ENCODE measurements at places on chromosomes 1 and 21. TPM values are rescaled to one million over a fixed set of nuclear protein-coding genes. Genes with fewer than 3 reads are reported as not detected.

Gene RPTN
- total RNA-seq = not detected

Gene ACTN2
- 14.2 TPM for total RNA-seq

Gene VPS26C
- 47.3 TPM for total RNA-seq

Gene S100A2
- 26.2 TPM for total RNA-seq

Gene POU3F1
- total RNA-seq = 0.32 TPM

Gene DMBX1
- not detected for total RNA-seq

Gene FCGR3B
- total RNA-seq = 1.2 TPM

Gene OR2M3
- total RNA-seq = not detected

Gene GJB3
- 2.2 TPM for total RNA-seq

Gene RXFP4
- total RNA-seq = not detected

Gene KLHDC7A
- 3.3 TPM for total RNA-seq

Gene CLDN17
- total RNA-seq = not detected

Gene POGK
- 32.7 TPM for total RNA-seq

Gene PAX7
- 0.95 TPM for total RNA-seq

Gene OR10K1
- not detected for total RNA-seq

Gene TCP10L
- 0.53 TPM for total RNA-seq

Gene PTGER3
- 36.0 TPM for total RNA-seq

Gene C2CD4D
- total RNA-seq = not detected

Gene WDTC1
- 16.5 TPM for total RNA-seq

Gene KRTAP22-1
- total RNA-seq = not detected

- DNase-seq = no peak
Observed at GRCh38 chr1:231011963-231012362, 28.1 kb downstream of the FAM89A start.

- DNase-seq = no peak
Observed at GRCh38 chr1:21775985-21776562, 6.9 kb downstream of the USP48 start.

DNA sequence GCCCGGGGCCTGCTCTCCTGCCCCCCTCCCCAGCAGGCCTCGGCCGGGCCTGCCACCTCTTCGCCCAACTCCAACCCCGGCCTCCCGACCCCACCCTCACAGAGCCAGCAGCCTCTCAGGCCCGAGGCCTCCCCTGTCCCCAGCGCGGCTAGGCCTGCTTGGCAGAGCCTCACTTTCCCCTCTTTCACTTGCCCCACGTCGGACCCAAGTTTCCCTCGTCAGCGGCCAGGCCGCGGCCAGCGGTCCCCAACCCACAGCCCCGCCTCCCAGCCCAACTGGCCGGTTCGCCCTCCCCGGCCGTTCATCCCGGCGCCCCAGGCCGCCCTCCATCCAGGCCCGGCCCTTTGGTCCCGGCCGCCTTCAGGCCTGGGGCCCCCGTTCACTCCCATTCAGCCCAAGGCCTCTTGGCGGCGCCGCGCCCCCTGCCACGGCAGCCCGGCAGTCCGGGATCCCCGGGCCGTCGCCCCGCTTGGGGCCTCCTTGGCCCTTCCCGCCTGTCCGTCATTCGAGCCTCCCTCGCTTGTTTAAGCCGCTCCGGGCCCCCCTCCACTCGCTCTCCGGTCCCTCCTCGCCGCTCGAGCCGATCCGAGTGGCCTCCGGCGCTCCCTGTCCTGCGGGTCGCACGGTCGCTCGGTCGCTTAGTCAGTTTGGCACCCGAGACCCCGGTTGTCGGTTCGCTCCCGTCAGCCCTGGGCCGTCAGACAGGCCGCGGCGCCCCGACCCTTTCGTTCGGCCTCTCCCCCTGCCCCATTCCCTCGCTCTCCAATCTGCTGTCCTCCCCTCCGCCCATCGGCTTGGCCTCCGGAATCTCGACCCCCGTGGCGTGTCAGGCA is 1.4 kb downstream of the LRRC41 start:
- DNase-seq = no peak

GRCh38 chr1:5819391-5820025 is 172.7 kb downstream of the NPHP4 start:
- no peak for DNase-seq

DNA sequence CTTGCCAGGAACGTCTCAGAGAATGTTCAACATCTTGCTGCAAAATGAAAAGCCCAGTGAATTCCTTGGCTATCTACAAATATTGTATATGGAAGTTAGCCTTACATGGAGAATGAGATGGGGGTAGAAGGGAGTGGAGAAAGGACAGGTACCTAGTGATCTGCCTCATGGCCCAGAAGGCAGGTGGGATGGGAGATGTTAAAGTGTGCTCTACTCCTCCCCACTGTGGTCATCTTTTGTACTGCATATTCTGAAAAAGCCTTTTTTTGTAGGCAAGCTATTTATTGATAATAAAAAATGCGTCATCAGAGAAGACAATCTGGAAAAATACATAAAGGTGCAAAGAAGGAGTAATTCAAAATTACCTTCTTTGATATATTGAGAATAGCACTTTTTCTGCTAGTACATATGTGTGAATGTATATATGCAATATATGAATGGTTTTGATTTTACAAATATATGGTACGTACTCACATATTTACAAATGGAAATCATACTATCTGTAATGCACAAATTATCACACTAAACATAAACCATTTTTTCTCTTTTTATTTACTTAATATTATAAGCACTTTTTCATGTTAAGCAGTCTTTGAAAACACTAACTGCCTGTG is 19.1 kb upstream of the SLC5A9 start:
- DNase-seq = no peak

GRCh38 chr1:177238967-177239366 is 68.2 kb downstream of the BRINP2 start:
- no peak for DNase-seq

- DNase-seq = no peak
Observed at GRCh38 chr1:184945029-184945428, 29.3 kb downstream of the NIBAN1 start.

- no peak for DNase-seq
Observed at GRCh38 chr1:161226759-161227158, 899 bp downstream of the TOMM40L start.

GRCh38 chr1:193262661-193263060 is 76.2 kb upstream of the B3GALT2 start:
- DNase-seq = no peak

GRCh38 chr1:13730751-13731482 is 30.9 kb downstream of the PRDM2 start:
- no peak for DNase-seq

DNA sequence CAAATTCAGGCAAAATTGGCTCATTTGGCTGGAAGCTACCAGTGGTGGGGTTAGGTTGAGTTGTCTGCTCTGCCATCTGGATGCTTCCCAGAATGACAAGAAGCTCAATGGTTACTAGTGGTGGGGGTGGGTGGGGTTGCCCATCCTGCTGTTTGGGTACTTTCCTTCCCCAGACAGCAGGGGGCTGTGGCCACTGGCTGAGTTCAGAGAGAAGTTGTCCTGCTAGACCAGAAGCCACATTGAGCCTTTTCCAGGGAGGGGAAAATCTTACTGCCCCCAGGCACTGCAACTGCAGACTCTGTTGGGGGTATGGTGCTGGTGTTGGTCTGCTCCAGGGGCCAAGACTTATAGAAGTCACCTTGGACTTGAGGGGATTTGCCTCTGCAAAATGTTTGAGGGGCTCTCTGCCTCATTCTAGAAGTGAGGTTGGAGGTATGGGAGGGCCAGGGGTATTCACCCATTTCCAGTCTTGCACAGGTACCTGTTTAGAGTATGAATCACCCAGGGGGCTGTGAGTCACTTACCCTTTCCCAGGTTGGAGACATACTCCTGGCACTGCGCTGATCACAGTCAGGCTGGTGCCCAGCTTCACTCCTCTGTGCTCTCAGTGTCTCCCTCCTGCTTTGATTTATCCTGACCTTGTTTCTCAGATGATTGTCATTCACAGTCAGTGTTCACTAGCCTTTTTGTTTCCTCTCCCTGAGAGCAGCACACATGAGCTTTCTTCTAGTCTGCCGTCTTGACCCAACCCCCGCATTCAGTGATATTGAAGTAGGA is 89.1 kb upstream of the NEGR1 start:
- DNase-seq = no peak

DNA sequence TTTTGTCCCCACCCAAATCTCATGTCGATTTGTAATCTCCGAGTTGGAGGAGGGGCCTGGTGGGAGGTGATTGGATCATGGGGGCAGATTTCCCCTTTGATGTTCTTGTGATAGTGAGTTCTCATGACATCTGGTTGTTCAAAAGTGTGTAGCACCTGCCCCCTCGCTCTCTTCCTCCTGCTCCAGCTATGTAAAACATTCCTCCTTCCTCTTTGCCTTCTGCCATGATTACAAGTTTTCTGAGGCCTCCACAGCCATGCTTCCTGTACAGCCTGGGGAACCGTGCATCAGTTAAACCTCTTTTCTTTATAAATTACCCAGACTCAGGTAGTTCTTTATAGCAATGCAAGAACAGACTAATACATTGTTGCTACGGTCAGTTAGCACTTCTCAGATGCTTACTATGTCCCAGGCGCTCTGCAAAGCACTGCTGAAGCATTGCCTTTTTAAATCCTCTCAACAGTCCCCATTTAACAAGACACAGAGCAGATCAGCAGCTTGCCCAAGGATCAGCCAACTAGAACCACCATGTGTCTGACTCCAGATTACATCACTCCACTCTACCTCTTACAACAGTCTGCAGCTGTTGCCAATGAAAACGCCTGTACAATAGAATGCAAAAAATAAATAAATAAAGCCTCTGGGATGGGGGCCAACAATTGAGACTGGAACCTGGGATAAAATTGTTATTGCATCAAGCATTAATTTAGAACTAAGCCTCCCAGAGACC is 52.4 kb upstream of the USP1 start:
- DNase-seq = peak; percentile 74

DNA sequence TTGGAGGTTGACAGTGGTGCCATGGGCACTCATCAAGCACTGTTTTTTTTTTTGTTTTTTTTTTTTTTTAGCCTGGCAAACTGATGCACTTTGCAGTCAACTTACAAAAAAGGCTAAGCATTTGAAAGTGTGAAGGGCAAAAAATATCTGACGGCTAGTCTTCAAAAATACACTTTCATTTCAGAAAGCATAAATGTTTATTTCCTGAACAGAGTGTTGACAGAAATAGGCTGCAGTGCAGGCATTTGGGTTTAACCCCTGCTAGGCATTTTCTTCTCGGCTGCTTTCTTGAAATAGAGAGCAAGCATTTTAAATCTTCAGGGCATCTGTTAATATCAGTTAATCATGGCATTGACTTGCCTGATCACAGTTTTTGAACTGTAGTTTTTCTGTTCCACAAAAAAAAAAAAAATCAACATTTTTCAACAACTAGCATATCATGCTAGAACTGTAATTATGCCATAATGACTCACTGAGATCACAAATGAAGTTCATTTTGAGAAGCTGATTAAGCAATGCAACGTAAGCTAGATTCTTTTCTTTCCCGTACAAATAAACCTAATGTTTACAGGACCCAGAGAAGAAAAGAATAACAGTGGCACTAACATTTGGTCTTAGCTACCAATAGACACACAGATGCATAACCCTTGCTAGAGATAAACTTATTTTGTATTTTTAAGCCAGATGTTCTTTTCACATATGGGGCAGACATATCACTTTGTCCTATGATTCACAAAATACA is 100.4 kb upstream of the USH2A start:
- DNase-seq = no peak

- DNase-seq = no peak
Observed at GRCh38 chr1:40650075-40650474, 15.4 kb downstream of the RIMS3 start.

GRCh38 chr1:57311006-57311405 is 112.9 kb downstream of the DAB1 start:
- no peak for DNase-seq

- no peak for DNase-seq
Observed at GRCh38 chr1:31181515-31182343, 58.0 kb downstream of the NKAIN1 start.

GRCh38 chr1:186142159-186142558 is 232.9 kb downstream of the TPR start:
- DNase-seq = no peak

Data from urinary bladder (tissue), 4 donors.